ENCODE measurements at places on chromosomes 2 and 18.

DNA sequence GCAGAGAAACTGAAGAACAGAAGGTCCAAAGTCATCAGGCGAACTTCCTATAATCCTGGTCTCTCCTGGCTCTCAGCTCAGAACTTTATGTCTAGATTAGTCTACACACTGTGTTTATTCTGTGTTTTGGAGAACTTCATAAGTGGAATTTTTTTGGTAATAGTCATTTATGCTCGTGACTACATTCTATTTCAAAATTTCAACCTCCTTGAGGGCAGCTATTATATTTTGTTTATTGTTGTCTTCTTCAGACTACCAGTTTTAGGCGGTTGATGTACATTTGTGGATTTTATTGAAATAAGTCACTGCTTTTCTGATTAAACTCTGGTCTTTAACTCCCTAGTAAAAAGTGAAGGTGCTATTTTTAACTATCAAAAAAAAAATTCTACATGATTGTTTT lies 816.6 kb downstream of the SATB2 start:
- DNase-seq: no peak

DNA sequence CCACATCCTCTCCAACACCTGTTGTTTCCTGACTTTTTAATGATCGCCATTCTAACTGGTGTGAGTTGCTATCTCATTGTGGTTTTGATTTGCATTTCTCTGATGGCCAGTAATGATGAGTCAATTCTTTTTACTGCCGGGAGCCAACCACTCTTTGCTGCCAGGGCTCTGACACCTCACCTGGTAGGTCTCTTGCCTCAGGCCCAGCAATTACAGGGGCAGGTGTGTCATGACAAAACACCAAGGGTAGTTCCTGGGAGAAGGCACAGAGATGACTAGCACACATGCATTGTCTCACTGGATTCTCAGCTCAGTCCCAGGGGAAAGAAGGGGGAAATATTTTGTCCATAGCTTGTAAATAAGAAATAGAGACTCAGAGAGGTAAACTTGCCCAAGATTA lies 122.3 kb downstream of the CHST9 start:
- DNase-seq: no peak

GRCh38 chr2:138779781-138780445 lies at the start of gene NXPH2:
Gene NXPH2, minus strand, starts transcription at chr2:138780390. Its CDS starts 149 bp downstream, at chr2:138780241.
- no peak for DNase-seq

DNA sequence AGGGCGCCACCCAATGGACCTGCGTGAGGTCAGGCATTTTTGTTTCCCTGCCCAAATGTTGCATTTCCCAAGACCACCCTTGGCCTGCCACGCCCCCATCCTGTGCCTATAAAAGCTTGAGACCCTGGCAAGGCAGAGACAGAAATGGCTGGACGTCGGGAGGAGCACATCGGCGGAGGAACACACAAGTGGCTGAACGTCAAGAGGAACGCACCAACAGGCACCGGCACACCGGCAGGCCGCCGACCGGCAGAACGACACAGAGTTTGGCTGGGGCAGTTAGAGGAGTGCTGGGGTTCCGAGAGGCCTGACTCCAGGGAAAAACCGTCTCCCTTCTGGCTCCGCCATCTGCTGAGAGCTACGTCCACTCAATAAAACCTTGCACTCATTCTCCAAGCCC lies 35.9 kb downstream of the DCDC2C start:
- DNase-seq: no peak

- DNase-seq: no peak
These were observed 23.7 kb downstream of the INPP1 start for GRCh38 chr2:190367091-190367490.

DNA sequence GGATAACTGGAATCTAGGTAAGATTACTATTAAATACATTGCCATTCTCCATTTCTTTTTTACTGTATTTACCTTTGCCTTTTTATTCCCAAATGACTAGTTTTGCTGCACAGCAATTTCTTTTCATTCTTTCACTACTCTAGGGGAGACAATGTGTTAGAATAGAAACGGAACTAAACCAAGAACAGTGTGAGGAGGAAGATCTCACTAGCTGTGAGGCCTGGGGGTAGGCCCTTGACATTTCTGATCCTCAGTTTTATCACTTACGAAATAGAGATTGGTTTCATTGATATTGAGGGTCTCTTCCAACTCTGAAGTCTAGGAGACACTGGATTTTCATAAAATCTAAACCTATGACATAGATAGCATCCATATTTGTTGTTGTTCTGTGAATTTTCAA lies 191.1 kb downstream of the IKZF2 start:
- no peak for DNase-seq

DNA sequence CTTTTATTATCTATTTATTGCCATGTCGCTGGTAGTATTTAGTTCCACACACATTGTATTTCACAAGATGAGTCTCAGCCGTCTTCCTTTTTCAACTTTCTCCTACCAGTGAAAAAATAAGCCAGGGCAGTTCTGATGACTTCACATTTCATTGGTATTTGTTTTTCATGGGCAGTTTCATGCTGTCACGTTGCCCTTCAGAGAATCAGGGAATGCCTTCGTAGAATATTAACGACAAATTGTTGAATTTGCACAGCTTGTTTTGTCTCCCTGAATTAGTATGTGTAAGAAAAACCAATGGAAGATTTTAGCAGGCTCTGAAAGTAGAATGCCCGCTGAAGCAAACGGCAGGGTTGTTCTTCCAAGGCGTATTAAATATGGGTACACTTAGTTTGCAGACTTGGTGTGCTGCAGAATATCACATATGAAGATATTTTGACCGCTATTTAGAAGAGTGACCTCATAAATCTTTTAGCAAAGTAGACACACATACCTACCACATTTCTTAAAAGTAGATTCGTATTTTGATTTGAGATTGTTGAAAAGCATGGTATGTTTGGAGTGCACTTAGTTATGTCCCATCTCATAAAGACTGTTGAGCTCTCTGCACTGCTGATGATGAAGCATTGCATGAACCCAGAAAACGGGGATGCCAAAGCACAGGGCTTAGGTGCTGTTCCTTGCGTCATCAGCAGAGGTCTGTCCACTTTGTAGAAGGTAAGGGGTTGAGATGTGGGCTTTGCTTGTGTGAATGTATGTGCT lies 2.9 kb downstream of the NEDD4L start:
- no peak for DNase-seq

DNA sequence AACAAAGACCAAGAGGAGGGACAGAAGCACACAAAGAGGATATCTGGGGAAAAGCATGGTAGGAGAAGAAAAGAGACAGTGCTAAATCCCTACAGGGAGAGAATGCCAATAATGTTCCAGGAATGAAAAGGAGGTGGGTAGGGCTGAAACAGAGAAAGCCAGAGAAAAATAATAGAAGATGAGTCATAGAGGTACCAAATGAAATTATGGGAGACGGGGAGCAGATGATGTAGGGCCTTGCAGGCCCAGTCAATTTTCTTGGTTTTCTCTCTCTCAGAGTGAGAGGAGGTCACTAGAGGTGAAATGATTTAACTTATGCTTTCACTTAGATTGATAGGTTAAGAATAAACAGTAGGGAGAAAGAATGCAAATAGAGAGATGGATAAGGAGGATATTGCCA lies 61.5 kb downstream of the RPRM start:
- no peak for DNase-seq

Measured in NCI-H1694 treated with DMSO at 0.1 percent for 48 hours (cell line).